T1000 (cell line): ENCODE measurements at places on chromosomes 5 and 9.

- no peak for DNase-seq
These were observed 9.9 kb downstream of the PHAX start for GRCh38 chr5:126610616-126611015.

GRCh38 chr9:126299706-126300276 lies 26.8 kb upstream of the MVB12B start:
- DNase-seq: no peak

DNA sequence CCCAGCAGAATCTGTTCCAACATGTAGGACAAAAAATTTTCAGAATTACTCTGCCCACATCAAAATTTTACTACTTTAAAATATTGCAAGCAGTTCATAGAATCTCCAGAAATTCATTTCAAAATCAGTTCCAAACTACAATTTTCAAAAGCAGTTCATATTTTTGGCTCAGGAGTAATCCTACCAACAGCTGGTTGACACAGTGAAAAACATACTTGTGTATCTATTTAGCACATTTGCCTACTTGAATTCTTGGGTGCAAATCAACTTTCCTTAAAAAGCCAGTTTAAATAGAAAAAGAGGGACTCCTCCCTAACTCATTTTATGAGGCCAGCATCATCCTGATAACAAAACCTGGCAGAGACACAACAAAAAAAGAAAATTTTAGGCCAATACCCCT lies 31.5 kb downstream of the SOX30 start:
- no peak for DNase-seq

DNA sequence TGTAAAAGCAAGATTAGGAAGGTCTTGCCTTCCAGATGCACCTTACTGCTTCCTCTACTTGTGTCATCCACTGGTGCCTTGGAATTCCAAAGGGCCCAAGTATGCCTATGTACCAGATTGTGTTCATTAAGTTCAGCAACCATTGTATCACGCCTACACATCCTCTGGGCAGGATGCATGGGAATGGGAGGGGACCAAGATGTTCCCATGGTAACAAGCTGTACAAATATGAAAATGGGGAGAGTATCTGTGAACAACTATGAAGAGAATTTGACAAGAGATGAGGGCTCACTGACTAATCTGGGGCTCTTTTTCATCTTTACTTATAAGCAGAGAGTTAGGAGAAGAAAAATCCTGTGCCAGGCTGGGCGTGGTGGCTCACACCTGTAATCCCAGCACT lies 137.8 kb upstream of the MAP1B start:
- DNase-seq: no peak

DNA sequence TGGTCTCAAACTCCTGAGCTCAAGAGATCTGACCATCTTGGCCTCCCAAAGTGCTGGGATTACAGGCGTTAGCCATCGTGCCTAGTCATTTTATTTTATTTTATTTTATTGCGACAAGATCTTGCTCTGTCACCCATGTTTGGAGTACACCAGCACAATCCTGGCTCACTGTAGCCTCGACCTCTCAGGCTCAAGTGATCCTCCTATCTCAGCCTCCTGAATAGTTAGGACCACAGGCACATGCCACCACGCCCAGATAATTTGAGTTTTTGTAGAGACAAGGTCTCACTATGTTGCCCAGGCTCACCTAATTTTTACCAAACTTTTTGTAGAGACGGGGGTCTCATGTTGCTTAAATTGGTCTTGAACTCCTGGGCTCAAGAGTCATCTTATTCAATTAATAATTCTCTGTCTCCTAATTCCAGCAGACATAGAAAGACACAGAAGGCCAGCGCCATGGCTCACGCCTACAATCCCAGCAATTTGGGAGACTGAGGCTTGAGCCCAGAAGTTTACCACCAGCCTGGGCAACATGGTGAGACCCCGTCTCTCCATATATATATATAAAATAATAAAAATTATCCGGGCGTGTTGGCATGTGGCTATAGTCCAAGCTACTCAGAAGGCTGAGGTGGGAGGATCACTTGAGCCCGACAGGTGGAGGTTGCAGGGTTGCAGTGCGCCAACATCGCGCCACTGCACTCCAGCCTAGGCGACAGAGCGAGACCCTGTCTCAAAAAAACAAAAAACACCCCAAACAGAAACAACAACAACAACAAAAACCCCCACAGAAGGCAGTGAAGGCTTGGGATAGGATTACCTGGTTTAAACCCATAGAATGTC lies 1.0 kb upstream of the UBAP1 start:
- no peak for DNase-seq

DNA sequence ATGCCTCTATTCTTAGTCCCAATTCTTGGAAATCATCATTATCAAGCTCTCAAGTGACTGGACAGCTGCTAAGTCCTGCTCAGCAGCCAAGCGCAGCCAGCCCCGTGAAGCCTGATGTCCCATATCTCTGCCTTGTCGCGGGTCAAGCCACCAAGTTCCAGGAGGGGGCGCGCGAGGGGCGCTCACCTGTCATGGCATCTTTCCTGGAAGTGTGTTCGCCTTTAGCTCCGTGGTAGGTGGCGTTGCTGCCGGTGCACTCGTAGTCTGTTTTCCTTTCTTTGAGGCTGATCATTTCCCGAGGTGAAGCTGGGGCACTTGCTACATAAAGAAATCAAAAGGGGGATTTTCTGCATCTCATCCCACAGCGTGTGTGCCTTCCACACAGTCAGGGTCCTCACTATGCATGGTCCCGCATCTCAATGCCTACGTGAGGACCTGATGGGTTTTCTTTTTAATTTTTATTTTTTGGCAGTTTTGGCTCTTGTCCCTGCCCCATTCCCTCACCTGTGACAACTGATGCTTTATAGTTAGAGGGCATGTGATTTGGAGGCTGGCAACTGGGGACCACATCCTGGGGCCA lies 227.0 kb upstream of the DAP start:
- DNase-seq: no peak

DNA sequence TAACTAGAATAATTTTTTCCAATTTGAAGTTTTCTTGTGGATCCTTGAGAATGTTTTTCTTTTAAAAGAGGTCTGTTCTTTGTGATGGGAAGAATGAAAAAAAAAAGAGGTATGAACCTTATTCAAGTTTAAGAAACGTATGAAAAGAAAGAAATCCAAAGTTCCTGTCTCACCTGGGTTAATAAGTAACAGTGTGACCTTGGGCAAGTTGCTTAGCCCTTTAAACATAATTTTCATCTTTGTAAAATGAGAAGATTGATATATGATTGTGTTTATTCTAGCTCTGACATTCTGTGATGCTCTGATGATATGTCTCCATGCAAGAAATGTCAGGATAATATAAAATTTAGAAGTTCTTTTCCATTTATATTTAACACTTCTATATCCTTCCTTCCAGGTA lies 19.3 kb downstream of the SLC26A2 start:
- DNase-seq: no peak

- DNase-seq: no peak
These were observed 464.9 kb downstream of the ELAVL2 start for GRCh38 chr9:23361096-23361495.

DNA sequence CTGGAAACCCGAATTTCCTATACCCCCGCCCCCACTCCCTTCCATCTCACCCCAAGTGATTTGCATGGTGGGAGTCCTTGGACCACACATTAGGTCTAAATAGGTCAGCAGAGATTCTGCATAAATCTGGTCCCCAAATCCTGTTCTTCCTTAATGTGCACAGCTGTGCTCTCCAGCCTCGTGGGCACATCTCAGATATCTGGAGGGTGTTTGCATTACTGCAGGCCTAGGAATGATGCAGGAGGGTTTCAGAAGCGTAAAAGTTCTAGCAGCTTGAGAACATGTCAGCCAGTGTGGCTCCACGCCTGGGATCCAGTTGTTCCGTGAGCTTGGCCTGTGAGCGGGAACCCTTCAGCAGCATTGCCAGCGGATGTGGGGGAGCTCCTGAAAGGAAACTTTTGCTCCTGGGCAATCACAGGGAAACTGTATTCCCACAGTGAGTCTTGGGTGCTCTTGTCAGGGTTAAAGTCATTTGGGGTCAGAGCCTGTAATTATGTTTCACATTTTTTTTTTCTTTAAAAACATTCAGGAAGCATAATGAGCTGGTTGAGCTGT lies 12.9 kb downstream of the ARHGAP26 start:
- no peak for DNase-seq

- DNase-seq: no peak
These were observed 84.1 kb downstream of the PTPDC1 start for GRCh38 chr9:94168203-94169000.

DNA sequence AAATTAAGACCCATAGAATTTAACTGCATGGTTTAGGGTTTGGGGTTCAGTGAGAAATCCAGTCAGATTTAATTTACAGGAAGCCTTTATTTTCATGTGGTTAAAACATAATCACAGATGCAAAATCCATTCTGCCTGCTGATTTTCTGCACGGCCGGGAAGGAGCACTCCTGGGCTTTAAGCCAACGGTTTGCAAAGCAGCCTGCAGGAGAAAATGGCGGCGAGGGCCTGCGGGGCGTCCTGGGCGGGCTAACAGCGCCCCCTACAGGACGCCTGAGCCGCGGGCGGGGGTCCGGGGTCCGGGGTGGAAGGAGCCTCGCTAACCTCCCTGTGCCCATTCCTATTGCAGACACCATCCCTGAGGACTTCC lies 47.6 kb downstream of the THBS4 start:
- peak; percentile 67 for DNase-seq

DNA sequence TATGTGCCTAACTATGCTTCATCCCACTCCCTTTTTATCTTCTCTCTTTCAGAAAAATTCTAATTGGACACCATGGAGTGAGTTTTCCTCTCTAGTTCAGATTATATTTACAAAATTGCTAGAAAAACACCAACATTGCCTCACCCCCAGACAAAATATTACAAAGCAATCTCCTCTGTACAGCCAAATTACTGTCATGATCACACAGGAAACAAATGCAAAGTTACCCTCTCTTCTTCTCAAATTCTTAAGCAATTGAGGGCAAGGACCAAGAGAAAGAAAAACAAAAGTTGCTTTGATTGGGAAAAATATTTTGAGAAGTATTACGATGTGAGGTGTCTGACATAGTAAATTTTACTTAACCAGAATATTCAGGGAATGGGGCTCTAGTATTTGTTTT lies 30.8 kb upstream of the ABCA1 start:
- DNase-seq: no peak

- DNase-seq: peak; percentile 90
These were observed 109.4 kb downstream of the ANKRD55 start for GRCh38 chr5:56123531-56124243.

DNA sequence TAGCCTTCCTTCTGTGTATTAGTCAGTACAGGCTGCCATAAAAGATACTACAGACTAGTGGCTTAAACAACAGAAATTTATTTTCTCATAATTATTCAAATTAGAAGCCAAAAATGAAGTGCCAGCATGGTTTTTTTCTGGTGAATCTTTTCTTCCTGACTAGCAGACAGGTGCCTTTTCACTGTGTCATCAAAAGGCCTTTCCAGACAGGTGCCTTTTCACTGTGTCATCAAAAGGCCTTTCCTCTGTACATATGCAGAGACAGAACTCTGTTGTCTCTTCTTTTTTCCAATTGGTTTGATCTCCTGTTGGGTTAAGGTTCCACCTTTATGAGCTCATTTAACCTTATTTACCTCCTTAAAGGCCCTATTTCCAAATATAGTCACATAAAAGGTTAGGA lies 599.9 kb downstream of the ISL1 start:
- DNase-seq: no peak

GRCh38 chr5:2773327-2773726 lies 21.9 kb upstream of the IRX2 start:
- no peak for DNase-seq

DNA sequence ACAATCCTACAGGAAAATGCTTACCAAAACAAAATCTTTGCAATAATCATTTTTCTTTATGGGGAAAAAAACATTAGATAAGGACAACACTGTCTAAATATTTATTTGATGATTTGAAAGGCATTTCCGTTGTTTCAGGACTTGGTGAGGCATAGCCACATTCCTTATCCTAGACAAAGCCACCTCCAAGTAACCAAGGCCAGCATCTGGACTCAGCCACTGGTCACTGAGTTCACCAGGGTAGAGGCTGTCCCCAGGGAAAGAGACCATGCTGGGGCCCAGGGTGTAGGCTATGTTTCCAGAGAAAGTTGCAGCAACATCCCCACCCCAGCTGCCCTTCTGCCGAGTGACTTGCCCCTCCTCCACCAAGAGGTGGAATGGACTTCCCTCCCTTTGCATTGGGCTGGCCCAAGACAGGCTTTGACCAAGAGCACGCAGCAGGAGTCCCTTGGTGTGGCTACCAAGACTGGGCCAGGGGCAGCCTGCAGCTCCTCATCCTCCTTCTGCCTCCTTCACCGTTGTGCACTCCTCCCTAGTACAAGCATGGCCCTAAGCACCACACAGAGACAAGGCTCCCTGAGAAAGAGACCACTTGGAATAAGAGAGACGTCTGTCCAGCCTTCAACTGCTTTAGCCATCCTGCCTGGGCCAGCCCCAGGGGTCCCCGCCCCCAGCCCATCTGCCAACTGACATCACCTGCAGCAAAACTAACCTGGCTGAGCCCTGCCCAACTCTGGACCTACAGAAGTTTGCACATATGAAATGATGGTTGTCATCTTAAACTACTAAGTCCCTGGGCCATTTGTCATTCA lies 68.1 kb upstream of the SPIN1 start:
- no peak for DNase-seq

DNA sequence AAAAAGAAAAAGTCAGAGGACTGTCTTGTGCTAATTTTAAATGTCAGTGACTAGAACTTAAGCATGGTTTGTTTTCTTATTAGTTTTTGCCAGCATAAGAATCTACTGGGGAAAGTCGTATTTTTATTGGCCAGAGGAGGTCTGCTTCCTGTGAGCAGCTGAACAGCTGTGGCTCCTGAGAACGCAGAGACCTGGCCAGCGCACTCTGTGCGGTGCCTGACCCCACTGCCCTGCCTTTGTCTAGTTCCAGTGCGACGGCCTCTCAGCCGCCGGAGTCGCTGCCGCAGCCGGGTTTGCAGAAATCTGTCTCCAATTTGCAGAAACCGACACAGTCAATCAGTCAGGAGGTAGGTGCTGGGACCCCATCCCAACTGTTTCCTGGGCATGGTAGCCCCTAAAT lies 42.5 kb downstream of the PRRC2B start:
- no peak for DNase-seq

DNA sequence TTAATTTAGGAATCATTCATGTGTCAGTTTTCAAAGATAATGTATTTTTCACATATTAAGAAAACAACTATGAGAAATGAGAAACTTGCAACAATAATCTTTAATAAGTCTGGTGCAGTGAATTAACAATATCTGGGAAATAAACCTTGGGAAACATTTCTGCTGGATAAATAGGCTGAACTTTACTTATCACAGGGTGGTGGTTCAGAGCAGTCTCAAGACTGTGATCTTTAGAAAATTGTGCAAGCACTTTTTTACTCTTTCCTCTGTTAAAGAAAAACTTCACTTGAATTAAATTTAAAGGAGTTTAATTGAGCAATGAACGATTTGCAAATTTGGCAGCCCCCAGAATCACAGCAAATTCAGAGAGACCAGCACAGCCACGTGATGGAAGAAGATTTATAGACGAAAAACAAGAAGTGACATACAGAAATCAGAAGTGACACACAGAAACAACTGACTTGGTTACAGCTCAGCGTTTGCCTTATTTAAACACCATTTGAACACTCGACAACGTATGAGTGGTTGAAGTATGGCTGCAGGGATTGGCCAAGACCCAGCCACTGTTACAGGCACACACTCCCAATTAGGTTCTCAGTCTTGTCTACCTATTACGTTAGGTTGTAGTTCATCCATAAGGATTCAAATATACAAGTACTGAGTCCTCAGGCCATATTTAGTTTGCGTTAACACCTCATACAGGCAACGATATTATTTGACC lies 631.9 kb downstream of the SLCO4C1 start:
- DNase-seq: no peak
